CD4-positive, alpha-beta T cell (primary cell): ENCODE measurements at places on chromosomes 11 and 22.

- DNase-seq: no peak
Observed at GRCh38 chr11:78851878-78852586, 277.4 kb upstream of the NARS2 start.

DNA sequence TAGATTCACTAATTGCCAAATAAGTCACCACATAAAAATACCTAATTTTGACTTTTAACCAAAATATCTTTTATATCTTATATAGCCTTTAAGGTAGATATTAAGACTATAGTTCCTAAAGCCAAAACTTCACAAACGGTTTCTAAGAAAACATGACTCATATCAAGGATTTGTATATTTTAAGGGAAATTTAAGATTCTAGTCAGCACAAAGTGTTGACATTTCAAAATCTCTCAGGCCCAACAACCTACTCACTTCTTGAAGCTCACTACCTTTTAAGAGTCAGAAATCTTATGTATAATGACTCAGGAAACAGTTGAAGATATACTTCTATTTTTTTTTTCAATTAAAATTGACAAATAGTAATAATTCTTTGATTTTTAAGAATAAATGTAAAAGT is 221.9 kb downstream of the SBF2 start:
- DNase-seq: no peak

GRCh38 chr22:23283591-23284503 is 103.5 kb downstream of the BCR start:
- DNase-seq: no peak

- DNase-seq: no peak
Observed at GRCh38 chr11:44257338-44258189, 52.4 kb downstream of the ALX4 start.

GRCh38 chr11:94068764-94069163 is 47.6 kb downstream of the HEPHL1 start:
- no peak for DNase-seq

GRCh38 chr22:24473284-24473683 is 21.8 kb upstream of the UPB1 start:
- no peak for DNase-seq

DNA sequence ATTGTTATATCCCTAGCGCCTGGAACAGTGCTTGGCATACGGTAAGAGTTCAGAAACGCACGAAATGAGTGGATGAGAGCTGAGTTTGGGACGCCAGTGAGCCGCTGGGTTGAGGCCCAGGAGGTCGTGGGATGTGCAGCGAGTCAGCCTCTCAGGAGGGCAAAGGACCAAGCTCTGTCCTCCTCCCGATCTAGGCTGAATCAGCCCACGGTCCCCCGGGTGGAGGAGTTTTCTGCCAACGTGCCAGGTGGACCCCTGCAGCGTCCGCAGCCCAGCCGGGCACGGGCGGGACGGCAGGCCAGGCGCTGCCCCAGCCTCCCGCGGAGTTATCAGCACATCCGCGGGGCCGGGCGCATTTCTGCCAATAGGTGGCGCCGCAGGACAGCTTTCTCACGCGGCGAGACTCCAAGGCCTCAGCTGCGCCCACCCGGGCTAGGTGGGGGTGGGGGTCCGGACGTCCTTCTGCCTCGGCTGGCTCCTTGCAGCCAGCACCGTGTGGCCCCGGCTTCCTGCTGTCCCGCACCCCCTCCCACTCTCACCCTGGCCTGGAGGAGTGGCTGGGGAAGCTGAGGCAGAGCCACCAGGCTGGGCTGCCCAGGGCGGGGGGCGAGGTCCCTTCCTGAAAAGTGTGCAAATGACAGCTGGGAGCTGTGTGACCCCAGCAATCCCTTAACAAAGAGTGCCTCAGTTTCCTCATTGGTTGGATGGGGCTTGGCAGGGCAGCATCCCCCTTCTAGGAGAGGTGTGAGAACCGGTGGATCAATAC is 2.2 kb upstream of the RPS19BP1 start:
- peak; percentile 72 for DNase-seq

DNA sequence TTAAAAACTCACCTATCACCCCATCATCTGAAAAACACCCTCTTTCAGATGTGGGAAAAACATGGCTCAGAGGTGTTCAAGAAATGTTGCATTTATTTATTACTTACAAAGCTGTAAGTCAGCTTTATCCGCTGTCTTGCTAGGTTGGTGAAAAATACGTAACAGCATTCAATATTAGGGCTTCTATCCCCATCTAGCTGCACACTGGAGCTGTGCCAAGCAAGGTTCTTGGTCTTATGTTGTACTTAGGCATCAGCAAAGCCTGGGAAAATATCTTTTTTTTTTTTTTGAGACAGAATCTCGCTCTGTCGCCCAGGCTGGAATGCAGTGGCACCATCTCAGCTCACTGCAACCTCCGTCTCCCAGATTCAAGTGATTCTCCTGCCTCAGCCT is 7.5 kb downstream of the SERPING1 start:
- no peak for DNase-seq

GRCh38 chr11:68372114-68372513 is 59.7 kb downstream of the LRP5 start:
- DNase-seq: no peak

- DNase-seq: peak; percentile 4
Observed at GRCh38 chr22:47918276-47918921, 1155.9 kb downstream of the TBC1D22A start.

GRCh38 chr11:90204832-90205646 is 17.8 kb downstream of the CHORDC1 start:
- DNase-seq: peak; percentile 70

DNA sequence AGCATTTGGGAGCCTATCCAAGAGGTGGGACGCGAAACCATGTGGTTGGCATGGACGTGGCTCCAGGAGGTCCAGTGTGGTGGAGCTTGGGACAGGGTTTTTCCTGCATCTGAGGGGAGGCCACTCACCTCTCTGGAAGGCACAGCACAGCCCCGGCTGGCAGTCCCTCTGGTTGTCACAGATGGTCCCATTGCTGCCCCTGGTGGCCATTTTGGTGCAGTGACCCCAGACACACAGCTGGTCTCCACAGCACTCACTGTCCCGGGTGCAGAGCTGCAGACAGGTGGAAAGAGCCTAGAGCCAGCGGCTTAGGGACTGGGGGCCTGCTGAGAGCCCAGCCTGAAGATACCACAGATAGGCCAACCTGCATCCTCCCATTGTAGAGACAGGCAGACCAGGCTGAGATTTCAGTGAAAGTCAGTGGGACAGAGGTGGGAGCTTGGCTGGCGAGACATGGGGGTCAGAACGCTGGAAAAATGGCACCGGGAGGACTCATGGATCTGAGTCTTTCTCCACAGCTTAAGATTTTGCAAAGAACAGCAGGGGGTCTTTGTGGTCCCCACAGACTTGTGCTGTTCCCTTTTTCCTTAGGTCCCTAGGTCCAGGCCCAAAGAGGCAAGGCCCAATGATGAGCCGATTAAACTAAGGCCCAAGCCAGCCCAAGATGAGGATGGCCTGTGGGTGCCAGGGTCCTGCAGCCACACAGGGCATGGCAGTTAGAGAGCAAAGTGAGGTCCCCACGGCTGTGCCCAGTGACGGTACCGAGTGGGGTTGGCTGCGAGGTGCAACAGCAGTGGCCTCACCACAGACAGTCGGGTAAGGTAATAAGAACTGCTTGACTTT is 41.4 kb downstream of the DKK3 start:
- DNase-seq: peak; percentile 64

- DNase-seq: no peak
Observed at GRCh38 chr11:69535908-69536307, 54.4 kb downstream of the LINC01488 start.
